ENCODE measurements at places on chromosomes 12 and 14.

DNA sequence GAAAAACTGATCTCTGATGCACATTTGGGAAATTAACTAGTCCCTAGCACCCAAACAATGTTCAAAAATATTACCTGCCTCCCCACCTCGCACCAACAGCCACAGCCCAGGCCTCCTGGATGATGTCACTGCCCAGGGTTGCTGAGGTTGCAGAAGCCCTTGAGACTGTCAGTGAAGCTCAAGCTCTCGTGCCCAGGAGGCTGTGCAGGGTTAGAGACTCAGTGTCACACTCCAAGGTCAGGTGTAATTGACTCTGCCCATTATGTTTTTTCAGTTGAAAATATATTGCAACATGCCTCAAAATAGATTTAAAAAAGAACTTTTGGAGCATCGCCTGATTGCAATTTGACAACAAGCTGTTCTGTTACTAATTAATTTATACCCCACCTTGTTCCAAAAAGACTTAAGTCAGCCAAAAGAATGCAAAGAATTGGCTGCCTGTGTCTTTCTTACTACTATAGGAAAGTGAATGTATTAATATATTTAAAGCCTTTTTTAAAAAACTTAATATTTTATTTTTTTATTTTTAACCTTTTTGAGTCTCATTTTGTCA is 72.3 kb downstream of the CMAS start:
- no peak for DNase-seq

- DNase-seq: no peak
Measured at GRCh38 chr12:127640181-127640886, 626.6 kb upstream of the TMEM132C start.

GRCh38 chr12:78519422-78519821 is 345.2 kb upstream of the SYT1 start:
- DNase-seq: no peak

- DNase-seq: peak; percentile 86
Measured at GRCh38 chr14:100375266-100375962, 52.3 kb downstream of the SLC25A47 start.

DNA sequence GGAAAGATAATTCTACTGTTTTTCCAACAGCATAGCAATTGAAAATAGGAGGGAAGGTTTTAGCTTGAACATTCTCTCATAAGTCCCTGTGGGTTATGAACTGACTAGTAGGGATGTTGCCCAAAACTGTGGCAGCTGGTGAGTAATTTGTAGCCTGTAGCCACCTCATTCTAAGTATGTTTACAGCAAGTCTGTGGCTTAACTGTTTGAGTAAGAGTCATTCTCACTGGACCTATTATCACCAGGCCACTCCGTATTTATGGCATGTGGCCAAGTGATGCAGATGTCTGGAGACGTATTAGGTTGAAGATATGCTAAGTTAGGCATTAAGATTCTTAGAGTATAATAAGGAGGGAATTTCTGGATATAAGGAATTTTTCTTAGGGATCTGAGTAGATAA is 458.3 kb downstream of the ETNK1 start:
- no peak for DNase-seq

- DNase-seq: no peak
Measured at GRCh38 chr14:75368333-75368732, 59.5 kb upstream of the JDP2 start.

DNA sequence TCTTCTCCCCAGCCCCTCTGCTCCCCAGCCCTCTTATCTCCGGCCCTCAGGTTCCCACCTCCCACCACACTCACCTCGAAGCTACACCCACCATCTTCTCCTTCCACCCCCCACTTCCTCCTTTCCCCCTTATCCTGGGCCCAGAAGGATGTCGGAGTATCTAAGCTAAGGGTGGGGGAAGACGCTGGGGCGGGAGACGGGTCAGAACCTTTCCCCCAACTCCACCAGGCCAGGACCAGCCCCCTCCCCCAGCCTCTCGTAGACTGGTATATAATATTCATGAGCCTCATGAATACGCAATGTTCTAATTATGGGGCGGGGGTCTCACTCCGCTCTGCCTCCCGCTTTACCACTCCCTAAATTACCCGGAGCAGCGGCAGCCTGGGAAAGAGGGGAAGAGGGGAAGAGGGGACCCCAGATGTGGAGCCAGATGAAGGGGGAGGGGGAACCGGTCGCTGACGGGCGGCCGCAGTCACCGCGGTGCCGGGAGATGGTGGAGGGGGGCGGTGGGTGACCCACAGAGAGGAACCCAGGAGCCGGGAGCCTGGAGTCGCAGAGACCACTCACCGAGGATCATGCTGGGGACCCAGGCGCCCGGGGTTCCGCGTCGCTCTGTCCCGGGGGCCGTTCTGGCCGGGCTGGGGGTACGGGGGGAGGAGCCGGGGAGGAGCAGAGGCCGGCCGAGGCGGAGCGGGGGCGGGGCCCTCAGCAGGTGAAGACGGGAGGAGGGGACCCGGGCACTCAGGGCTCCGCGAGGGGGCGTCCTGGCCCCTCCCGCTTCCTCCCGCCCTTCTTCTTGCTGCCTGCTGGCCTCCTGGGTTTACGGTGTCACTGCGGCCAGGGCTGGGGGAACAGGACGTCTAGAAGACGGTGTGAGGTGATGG is 6.4 kb upstream of the ZNF385A start:
- DNase-seq: peak; percentile 46

GRCh38 chr14:54756656-54757392 is 145.8 kb downstream of the GCH1 start:
- no peak for DNase-seq

DNA sequence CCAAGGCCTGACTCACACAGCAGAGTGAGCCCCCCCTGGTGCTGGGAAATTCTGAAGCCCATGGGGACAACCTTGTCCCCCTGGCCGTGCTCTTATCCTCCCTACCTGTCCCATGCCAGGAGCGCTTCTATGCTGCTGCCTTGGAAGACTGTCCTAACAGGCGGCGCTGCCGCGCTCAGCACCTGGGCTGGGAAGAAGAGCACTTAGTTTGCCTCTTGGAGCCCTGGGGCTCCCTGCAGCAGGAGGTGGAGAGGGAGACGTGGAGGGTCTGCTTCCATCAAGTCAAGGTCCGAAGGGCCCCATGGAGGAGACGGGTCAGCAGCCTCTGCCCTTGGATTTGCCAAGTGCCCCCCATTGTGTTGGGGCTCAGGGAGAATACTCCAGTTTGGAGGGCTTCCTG is 300.5 kb downstream of the CACNA1C start:
- DNase-seq: no peak

GRCh38 chr14:104299993-104300761 is 161.8 kb downstream of the KIF26A start:
- DNase-seq: no peak

- no peak for DNase-seq
Measured at GRCh38 chr14:100695423-100695738, 31.3 kb upstream of the DLK1 start.

GRCh38 chr12:30251546-30251945 is 444.1 kb downstream of the IPO8 start:
- DNase-seq: no peak

- no peak for DNase-seq
Measured at GRCh38 chr12:105585107-105585506, 254.6 kb downstream of the C12orf75 start.

- DNase-seq: no peak
Measured at GRCh38 chr12:29609431-29610215, 112.1 kb upstream of the OVCH1 start.

DNA sequence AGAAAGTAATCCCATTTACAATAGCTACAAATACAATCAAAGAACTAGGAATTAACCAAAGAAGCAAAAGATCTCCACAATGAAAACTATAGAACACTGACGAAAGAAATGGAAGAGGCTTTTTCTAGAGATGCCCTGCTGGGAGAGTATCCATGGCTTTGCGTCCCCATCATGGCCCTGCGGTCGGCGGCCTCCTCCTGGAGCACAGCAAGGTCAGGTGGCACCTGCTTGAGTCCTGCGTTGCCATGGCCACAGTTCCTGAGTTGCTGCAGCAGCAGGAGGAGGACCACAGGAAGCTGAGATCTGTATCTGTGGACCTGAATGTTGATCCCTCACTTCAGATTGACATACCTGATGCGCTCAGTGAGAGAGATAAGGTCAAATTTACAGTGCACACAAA is 143.5 kb downstream of the SLC5A8 start:
- DNase-seq: no peak

GRCh38 chr12:38053655-38054464 is 262.7 kb upstream of the ALG10B start:
- DNase-seq: no peak

DNA sequence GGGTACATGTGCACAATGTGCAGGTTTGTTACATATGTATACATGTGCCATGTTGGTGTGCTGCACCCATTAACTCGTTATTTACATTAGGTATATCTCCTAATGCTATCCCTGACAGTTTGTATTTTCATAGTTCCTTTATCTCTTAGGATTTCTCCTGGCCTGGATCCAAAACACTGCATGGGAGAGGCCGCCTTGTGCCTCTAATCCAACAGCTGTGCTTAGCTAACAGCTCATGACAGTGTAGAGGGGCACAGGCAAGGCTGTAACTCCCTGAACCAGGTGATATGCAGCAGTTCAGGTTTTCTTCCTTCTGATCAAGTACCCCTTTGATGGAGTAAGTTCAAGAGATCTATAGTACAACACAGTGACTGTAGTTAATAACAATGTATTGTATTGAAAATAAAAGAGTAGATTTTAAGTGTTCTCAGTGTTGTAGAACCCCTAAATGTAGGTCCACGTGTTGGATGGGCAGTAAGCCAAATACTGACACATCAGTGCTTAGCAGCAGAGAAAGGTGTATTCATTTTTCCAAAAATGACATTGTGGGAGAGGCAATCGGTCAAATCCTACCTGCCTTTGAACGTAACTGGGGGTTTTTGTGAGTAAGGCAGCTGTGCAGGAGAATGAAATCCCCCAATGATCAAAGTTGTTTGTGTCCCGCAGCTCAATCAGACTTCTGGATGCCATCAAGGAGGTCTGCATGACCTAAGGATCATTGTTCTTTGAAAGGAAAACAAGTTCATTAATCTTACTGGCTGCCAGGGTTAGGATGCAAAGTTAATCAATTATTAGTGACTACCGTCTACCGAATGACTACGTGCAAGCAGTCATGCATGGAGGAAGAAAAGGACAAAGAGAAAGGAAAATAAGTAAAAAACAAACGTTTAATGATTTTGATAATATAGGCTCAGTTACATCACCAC is 89.3 kb upstream of the FGD4 start:
- DNase-seq: no peak

DNA sequence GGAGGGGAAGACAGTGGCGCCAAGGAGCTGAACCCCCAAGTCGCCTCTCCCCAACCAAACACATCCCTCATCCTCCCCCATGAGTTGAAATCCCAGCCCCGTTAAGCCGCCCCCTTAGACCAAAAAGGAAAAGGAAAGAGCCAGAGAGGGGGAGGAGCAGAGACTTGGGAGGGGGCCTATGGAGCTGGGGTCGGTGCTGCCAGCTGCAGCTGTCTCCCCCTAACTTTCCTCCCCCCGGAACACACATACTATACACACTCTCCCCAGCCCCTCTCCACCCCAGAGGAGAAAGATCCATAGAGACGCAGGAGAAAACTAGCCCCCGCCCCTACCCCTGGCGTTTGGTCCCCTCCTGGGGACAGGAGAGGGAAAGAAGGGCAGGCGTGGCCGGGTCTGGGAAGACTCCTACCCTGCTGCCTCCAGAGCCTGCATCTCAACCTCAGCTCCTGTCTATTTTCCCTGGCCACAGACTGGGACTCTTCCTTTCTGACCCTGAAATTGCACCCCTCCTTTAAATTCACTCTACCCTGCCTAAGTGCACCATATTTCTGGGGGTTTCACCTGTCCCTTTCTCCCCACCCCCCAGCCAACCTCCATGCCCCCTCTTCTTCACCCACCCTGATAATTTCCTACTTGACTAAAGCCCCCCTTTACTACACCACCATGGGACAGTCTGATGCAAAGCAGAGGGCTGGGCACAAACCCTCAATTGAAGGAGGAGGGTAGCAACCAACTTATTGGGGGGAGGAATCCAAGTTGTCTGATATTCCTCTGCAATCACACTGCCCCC is 1.7 kb upstream of the HOXC9 start:
- DNase-seq: no peak

GRCh38 chr12:91276509-91276908 is 93.9 kb upstream of the DCN start:
- DNase-seq: no peak

DNA sequence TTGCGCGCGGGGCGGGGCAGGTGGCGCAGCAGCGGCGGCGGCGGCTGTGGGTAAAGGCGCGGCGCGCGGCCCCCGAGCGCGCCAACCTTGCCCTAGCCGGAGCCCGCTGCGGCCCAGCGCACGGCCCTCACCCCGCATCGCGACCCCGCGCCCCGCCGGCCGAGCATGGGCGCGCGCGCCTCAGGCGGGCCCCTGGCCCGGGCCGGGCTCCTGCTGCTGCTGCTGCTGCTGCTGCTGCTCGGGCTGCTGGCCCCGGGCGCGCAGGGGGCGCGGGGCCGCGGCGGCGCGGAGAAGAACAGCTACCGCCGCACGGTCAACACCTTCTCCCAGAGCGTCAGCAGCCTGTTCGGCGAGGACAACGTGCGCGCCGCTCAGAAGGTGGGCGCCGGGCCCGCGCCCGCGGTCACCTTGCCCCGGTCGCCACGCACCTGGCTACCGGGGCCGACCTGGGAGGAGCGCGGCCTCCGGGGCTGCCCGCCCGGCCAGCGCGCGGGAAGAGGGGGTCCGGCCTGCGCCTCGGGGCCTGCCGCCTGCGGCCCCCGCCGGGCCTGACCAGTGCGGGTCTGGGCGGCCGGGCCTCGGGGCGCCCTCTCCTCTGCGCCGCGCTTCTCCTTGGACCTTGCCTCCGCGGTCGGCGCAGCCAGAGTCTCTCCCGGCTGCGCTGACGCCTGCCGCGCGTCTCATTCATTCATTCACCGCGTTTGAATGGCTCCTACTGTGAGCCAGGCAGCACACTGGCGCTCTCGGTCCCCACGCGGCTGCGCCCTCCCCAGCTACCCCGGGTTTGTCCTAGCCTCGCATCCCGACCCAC is at the start of gene BRI3BP:
TSS of gene BRI3BP (plus strand) at position 20 of the 811 bp plus-strand sequence. CDS start at position 166, 146 bp downstream.
- peak; percentile 23 for DNase-seq

DNA sequence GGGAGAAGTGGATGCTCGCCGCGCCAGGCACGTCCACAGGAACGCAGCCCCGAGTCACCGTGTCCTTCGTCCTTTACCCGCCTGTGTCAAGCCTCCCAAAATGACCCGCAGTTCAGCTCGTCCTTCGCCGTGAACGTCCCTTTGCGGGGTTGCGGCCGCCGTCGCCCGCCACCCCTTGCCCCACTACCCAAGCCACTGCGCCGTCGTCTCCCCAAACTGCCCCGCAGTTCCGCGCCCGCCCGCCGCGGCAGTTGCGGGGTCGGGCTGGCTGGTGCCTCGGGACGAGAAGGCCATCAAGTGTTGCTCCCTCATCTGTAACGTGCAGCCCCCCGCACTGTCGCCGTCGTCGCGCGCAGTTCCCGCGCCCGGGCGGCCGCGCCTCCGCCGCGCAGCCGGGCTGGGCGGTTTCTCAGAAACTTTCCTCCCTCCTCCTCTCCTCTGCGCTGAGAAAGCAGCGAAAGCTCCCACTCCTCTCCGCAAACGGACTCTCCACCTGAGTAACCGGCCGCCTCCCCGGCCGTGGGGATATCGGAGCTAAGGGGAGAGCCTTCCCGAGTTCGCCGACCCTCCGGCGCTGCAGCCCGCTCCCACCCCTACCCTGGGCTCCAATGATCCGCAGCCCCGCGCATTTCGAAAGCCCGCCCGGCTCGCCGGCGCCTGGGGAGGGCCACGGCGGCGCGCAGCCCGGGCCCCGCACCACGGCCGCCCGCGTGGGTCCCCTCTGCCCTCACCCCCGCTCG is 6.7 kb downstream of the CDKN1B start:
- DNase-seq: no peak

GRCh38 chr12:24507827-24508226 is 441.1 kb downstream of the BCAT1 start:
- no peak for DNase-seq

Data from stimulated activated CD4-positive, alpha-beta T cell treated with anti-CD3 and anti-CD28 coated beads, Interleukin-12 subunit alpha, Interleukin-12 subunit beta, amount 100 ng/mL, for 48 hours (primary cell).